ENCODE measurements at places on chromosomes 3 and 15.

- no peak for DNase-seq
Observed at GRCh38 chr15:84715441-84716035, 401 bp downstream of the SEC11A start.

DNA sequence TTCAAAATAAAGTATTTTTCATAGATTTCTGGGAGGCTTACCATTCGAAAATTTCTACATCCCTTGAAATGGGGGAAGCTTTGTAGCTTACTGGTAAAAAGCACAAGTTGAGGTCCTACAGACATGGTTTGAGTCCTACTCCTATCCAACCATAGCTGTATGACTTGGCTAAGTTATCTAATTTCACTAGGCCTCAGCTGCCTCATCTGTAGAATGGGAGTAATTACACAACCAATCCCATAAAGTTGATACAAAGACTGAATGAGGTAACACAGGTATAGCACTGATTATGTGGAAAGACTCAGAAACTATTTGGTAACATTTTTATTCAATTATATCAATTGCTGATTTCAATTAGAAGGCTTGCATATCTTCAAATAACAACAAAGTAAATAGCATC is 157.4 kb downstream of the PLD1 start:
- DNase-seq: no peak

GRCh38 chr3:12522721-12523120 is 22.6 kb downstream of the MKRN2OS start:
- DNase-seq: no peak

DNA sequence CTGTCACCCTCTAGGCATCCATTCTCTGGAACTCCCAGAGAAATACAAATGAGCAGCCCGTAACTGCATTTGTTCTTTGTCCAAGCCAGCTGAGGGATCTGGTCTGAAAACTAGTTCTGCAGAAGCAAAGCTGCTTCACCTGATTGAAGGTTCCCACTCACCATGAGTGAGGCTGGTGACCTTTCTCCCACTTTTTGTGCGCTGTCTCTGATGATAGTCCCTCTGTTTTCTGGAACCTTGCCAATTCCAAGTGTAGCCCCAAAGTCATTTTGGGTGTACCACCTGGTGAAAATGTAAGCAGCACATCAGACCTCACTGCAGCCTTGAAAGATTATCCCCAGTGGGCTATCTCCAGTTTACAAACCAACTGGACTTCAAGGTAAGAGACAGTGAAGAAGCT is 39.4 kb upstream of the BFSP2 start:
- no peak for DNase-seq

DNA sequence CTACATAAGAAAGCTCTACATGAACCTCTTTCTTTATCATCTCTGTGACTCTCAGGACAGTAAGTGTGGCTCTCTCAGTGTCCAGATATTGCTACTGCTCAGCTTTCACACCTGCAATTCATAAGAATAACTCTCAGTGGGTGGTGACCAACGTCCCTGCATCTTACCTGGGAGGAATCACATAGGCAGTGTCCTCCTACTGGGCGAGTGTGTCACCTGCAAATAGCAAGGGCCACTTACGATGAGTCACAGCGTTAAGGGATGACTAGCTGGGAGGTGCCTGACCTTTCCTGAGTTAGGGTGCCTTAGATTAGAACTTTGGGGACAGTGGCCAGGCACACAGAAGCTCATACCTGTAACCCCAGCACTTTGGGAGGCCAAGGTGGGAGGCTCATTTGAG is 90.8 kb upstream of the C3orf80 start:
- DNase-seq: no peak

GRCh38 chr3:187774185-187774789 is 29.0 kb upstream of the BCL6 start:
- DNase-seq: no peak

- DNase-seq: no peak
Observed at GRCh38 chr15:66186049-66186825, 67.3 kb downstream of the MEGF11 start.

DNA sequence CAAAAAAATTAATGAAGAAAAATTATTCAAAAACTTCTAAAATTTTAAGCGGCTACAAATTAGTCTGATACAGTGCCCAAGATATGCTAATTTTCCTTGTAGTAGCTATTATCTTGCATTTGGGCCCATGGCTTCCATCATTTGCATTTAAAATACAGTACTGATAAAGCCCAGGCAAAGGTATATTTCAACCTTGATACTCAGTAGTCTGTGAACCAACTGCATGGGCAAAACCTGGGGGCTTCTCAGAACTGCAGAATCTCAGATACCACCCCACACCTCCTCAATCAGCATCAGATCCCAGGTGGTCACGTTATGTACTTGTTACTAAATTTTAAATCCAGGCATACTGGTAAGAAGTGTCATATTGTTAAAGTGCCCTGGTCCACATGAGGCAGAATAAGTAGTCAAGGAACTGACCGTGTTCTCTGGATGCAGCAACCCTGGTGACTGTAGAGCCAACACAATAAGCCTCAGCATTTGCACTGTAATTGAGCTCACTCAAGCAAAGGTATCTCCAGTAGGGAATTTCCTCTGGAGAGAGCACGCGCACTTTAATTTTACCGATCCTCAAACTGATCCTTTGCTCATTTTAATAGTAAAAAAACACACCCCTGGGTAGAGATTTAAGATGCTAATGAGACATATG is 31.9 kb downstream of the ZNF385D start:
- no peak for DNase-seq

DNA sequence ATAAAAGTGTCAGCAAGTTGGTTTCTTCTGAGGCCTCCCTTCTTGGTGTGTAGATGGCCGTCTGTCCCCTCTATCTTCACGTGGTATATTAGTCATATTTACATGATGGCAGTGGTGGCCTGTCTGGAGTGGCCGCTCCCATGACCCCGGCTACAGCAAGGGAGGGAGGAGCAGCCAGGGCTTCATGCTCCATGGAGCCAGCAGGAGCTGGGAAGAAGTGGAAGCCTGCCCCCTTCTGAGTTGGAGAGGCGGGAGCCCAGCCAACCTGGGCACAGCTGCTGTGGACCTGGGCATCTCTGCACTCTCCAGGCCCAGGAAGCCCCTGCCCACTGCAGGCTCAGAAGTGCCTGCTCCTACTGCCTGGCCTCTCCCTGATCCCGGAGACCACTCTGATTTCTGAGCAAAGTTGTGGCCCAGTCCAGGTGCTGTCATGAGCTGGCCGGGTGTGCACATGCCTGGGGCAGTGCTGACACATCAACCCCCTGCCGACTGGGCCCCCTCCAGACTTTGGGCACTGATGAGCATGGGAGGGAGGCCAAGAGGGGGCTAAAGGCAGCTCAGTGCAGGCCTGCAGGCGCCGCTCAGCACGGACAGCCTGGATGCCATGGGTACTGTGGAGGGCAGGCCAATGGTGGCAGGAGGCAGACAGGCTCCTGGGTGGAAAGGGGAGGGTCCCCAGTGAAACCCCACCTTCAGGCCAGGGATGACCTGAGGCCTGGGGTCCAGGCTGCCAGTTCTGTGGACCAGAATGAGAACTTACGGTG is 84.8 kb downstream of the SERPINI1 start:
- DNase-seq: no peak

GRCh38 chr3:195114786-195115599 is 156.0 kb downstream of the XXYLT1 start:
- DNase-seq: no peak

DNA sequence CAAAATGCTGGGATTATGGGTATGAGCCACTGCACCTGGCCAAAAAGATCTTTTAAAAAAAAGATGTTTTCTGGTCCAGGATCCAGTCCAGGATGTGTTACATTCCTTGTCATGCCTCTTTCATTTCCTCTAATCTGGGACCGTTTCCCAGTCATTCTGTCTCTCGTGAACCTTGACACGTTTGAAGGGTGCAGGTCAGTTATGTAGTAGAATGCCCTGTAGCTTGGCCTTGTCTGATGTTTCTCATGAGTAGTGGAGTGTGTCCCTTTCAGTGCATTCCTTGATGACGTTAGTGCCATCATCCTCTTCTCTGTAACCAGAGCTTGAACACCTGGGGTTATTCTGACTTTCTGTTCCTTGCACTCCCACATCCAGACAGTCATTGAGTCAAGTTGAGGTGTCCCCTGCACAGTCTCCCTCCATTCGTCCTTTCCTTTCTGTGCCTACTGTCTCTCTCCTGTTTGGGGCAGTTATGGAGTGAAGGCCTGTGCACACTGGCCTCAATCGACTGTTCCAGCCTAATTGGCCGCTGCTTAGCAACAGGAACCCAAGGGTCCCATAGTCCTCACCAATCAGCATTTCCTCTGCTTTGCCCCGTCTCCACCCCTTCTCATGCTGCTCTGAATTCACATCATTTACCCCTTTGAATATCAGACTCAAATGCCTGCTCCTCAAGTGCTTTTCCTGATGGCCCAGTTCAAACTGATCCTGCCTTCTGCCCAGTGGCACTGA is 5.5 kb downstream of the FAM81A start:
- no peak for DNase-seq

DNA sequence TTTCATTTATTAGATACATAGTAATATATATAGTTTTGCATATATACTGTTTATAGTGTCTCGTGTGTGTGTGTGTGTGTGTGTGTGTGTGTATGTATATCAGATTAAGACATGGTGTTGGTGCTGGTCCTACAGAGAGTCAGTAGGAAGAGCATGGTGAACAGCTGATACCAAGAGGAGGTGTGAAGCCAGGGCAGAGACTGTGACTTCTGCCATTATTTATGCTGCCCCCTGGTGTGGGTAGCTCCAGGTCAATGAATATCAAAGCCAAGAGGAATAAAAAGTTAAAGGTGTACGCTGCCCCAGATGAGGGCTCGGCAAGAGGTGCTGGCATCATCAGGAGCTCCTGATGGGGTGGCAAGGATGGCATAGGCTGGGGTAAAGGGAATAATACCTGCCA is 299.5 kb upstream of the RASGRP1 start:
- no peak for DNase-seq

DNA sequence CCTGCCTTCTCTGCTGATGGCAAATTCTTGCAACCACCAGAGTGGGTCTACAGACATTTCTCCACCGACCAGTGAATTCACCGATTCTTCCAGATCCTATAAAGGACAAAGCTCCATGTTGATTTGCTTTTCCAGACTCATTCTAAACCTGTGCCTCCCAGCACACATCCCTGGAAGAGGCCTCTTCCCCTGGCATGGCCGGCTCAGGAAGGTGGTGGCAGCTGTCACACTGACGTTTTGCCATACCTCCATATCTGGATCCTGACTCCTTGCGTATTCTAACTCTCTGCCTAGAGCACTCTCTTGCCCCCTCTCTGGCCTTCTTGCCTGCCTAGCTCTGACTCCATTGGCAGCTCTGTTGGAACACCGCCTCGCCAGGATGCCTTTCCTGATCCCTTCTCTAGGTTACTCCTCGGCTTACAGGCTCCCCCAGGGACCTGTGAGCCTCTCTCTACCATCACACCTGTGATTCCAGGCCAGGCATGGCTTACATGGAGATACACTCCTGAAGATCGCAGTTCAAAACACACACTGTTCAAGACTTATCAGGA is 31.0 kb downstream of the SLCO2A1 start:
- DNase-seq: peak; percentile 56

- no peak for DNase-seq
Observed at GRCh38 chr15:57421551-57421950, 45.2 kb downstream of the CGNL1 start.

- DNase-seq: no peak
Observed at GRCh38 chr3:57026944-57027343, 33.5 kb upstream of the SPATA12 start.
